Hippocampal formation (tissue), 2 donors: ENCODE measurements at places on chromosomes 3 and 15.

GRCh38 chr3:126261037-126261436, 80.7 kb upstream of the ALDH1L1 start:
- no peak for DNase-seq

- no peak for DNase-seq
Measured at GRCh38 chr3:125156456-125156855, 56.1 kb downstream of the SLC12A8 start.

DNA sequence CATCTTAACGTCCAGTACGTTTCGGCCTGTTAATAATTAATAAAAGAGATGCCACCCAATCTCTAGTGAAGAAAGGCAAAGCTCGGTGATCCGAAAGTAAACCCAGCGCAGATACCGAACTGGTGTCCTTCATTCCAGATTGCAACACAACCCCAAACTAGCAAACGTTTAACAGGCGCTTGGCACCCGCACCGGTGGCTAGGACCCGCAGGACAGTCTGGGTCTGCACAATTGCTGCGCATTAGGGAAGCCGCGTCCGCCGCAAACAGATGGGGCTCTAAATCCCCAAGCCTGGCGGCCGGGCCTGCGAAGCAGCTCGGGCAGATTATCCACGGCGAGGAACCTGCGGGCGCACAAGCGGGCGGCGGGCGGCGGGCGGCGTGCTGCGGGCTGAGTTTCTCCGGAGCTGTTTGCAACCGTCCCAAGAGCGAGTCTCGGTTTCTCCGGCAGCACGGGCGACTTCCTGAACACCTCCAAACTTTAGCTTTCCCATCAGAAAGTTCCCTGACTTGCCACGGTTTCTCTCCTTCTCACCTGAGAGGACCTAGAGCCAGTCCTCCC, 112.1 kb upstream of the ICE2 start:
- DNase-seq: no peak

DNA sequence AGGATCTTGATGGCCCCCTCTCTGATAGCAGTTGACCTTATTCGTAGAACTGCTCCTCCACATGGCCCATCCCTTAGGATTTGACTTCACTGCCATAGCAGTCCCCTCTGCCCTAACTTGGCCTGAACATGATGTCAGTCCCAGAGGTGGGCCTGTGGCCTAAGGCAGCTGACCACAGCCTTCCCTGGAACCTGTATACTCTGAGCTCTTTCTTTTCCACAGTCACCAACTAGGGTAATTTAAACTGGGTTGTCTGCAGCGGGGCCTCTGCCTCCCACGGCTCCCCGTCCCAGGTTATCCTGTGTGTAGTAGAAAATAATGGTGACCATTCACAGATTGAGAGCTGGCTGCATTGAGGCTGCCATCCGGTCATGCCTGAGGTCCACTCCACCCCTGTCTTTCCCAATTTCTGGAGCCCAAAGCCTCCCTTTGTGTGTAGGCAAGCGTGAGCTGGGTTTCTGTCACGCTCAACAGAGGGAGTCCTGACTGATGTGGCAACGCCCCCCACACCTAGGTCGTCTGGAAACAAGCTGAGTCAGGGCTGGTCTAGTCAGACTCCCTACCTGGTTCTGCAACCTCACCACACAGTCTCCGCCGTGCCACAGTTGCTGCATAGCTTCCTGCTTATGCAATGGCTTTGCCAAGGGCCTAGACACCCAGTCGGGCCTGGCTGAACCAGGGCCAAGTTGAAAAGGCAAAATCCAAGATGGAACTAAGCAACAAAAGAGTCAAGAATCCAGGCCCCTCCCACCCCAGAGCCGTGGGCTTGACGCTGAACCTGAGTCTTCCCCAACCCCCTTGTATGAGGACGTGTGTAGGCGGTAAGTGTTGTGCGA, 284.5 kb downstream of the XXYLT1 start:
- DNase-seq: no peak

DNA sequence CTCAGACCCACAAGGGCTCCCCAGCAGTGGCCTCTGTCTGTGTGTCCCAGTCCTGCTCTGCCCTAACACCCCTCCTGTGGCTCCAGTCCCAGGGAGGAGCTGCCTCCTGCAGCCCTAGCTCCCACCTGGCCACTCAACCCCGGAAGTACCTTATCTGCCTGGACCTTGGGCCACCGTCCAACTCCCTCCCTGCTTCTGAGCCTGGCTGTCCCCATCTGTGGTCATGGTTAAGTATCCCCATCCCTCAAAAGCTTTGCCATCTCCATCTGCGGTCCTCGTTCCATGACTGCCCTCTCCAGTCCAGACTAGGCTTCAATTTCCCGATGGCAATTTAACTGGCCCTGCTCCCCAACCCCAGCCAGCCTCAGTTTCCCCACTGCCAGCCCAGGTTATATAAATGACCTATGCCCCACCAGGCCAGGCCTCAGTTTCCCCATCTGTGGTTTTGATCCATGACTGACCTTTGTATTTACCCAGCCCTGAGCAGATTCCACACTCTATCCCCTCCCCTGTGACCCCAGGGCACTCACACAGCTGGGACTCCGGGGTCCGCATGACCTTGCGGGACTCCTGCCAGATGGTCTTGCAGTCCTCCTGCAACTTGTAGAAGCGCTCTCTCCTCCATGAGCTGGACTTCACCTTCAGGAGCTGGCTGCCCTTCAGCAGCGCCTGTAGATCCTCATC, 9.6 kb downstream of the PLCD1 start:
- no peak for DNase-seq

GRCh38 chr3:73484656-73485248, 140.0 kb downstream of the PDZRN3 start:
- DNase-seq: no peak

DNA sequence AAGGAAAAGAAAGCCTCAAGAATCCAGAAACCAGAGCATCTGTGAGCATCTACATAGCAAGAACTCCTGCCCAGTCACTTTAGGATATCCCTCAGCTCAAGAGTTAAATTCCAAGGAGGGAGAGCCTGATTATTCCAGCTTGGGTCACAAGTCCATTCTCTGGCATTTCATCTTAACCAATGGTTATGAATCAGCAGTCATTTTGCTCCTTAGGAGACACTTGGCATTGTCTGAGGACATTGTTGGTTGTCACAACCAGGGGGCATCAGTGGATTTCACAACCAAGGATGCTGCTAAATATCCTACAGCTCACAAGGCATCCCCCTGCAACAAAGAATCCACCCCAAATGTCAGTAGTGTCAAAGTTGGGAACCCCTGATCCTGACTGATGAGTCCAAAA, 51.0 kb upstream of the LMCD1 start:
- no peak for DNase-seq

GRCh38 chr15:90344662-90345061, 7.4 kb upstream of the ZNF774 start:
- DNase-seq: no peak

GRCh38 chr3:48863122-48863521, 15.4 kb upstream of the PRKAR2A start:
- no peak for DNase-seq

DNA sequence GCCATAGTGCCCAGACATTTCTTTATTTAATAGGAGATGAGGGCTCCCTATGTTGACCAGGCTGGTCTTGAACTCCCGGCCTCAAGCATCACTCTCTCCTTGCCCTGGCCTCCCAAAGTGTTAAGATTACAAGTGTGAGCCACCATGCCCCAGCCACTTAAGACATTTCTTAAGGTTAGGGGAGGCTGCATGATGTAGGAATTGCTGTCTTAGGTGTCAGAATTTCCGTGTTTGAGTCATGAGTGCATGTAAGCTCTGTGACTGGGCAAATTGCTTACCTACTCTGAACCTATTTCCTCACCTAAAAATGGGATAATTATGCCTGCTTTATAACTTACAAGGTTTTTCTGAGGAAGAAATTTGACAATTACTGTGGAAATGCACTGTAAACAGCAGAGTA, 34.2 kb upstream of the SIAH2 start:
- DNase-seq: no peak

DNA sequence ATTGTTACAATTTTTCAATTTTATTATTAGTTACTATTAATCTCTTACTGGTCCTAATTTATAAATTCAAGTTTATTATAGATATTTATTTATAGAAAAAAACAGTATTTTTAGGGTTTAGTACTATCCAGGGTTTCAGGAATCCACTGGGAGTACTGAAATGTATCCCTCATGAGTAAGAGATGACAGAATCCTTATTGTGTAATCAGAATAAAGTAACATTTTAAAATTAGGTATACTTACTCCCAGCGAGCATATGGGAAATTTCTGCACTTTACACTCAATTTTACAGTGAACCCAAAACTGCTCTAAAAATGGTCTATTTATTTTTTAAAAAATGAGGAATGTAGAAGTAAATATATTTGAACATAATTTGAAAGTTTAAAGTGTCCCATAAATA, 202.7 kb downstream of the CGGBP1 start:
- DNase-seq: no peak

DNA sequence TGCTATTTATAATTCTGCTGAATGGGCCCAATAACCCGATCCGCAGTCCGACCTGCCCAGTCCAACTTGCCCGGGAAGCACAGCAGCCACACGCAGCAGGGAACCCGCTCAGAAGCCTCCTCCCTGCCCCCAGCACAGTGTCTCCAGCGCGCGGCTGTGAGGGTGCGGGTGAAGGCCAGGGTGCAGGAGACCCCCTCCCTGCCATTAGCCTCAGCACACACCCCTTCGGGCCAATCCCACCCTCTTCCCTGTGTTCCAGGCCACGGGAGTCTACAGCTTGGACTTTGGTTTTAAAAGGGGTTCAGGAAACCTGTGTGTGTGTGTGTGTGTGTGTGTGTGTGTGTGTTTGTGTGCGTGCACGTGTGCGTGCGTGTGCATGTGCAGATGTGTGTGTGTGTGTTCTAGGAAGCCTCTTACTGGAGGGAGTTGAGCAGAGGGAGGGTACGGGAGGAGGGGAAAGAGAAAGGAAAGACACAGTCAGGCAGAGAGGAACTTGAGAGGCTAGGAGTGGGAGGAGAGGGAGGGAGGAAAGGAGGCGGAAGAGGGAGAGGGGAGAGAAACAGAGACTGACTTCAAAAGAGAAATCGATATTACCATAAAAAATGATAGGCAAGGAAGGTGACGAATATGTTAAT, 34.2 kb downstream of the ATP2B2 start:
- DNase-seq: no peak

DNA sequence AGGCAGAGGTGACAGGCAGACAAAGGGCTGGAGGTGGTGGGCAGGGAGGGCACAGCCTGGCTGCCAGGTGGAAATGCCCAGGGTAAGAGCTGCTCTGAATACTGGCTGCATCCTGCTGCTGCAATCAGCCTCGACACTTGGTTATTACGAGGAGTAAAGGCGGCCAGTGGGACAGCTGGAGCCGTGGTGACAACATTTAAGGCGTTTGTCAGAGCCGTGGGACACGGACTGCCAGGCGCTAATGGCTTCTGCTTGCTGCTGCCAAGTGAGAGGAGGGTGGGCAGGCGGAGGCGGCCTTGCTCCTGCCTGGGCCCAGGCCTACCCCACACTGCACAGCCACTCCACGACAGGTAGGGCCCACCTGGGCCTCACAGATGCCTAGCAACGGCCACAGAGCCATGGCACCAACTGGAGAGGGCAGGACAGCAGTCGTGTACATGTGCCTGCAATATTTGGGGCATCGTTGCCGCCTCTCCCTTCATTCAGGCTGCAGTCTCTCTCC, 49.2 kb upstream of the TMEM115 start:
- no peak for DNase-seq

DNA sequence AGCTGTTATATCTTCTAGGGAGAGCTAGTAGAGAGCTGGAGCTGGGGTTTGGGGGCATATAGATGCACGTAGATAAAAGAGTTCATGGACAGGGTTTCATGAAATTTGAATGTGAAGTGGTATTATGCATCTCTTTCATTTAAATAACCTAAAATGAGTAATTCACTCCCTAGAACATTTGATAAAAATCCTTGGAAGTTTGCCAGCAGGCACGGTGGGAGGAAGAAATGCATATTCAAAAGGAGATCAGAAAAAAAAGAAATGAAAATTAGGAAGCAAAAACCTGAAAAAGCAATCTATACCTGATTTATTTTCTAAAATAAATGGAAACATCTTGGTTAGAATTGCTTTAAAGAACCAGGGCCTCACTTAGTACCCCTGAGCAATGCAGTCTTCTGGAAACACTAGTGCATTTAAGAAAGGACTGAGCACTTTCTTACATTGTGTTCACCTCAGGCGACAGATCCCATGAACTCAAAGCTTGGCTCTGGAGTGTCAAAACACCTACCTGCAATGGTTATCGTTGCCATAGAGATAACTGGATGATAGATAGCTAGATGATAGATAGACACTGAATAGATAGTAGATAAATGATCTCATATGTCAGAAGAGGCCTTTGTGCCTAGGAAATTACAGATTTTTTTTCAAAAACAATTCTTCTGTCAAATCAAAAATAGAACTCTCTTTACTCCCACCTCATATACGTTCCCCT, 458.6 kb upstream of the THRB start:
- DNase-seq: no peak

DNA sequence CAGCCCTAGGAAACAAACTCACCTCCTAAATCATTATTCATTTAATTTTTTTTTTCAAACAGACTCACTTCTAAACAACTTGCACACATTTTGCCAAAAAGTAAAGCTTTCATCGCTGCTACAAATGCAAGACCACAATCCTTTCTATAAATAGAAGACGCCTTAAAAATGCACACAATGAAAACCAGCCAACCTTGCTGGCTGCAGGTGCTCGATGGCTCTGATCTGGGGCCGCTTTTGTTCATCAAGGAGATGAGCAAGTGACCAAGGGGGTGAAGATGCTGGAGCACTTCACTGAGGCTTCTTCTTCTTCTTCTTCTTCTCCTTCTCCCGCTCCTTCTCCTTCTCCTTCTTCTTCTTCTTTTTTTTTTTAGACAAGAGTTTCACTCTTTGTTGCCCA, 12.7 kb upstream of the SLC6A6 start:
- DNase-seq: no peak

DNA sequence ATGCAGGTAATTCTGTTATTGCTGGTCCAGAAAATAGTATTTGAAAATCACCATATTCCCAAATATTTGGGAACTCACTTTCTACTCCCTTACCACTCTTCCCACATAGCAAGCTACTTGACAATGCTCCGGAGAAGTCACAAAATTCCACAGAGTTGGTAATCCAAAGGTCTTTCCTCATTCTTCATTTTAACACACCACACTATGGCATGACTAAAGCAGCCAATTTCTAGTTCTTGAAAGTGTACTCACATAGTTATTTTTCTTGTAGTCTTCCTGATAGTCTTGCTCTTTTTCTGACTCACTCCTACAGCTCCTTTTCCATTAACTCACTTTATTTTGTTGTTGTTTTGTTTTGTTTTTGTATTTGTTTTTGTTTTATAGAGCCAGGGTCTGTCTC, 67.2 kb downstream of the MYO9A start:
- DNase-seq: no peak

- DNase-seq: peak; percentile 31
Measured at GRCh38 chr3:55305696-55306485, 181.2 kb downstream of the WNT5A start.

DNA sequence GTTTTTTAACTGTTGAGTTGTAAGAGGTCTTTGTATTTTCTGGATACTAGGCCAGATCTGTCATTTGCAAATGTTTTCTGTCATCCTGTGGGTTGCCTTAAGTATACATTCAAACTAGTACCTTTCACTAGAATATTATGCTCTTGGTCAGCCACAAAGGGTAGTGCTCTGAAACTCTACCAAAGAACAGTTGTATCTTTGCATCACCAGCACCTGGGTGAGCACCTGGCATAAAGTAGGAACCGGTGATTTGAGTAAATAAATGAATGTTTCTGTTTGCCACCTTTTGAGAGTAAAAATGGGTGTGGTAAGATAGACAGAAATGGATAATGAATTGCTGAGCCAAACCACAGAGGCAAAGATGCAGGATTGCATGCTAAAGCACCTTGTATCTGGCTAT, 98.7 kb downstream of the SLCO3A1 start:
- DNase-seq: no peak
